ENCODE measurements at places on chromosomes 3 and 15.

DNA sequence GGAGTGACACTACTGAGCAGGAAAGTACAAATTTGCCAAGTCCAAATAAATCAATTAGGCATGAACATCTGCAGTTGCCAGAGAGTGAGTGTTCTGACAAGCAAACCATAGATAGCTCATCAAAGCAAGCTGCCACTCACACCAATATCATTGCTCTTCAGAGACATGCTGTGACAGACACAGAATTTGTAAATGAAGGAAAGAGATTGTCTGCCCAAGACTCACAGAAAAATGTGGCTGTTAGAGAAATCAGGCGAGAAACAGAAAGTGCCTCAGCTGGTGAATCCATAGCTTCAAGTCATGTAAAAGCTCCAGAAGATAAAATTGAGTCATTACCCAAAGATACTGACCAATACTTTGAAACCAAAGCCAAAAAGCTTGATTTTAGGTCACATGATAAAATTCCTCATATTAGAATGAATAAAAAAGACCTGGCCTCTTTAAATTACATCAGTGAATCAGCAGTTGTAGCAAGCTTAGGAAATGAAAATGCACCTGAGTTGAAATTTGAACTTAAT, 50.8 kb downstream of the CRYBG3 start:
- DNase-seq, result no peak

DNA sequence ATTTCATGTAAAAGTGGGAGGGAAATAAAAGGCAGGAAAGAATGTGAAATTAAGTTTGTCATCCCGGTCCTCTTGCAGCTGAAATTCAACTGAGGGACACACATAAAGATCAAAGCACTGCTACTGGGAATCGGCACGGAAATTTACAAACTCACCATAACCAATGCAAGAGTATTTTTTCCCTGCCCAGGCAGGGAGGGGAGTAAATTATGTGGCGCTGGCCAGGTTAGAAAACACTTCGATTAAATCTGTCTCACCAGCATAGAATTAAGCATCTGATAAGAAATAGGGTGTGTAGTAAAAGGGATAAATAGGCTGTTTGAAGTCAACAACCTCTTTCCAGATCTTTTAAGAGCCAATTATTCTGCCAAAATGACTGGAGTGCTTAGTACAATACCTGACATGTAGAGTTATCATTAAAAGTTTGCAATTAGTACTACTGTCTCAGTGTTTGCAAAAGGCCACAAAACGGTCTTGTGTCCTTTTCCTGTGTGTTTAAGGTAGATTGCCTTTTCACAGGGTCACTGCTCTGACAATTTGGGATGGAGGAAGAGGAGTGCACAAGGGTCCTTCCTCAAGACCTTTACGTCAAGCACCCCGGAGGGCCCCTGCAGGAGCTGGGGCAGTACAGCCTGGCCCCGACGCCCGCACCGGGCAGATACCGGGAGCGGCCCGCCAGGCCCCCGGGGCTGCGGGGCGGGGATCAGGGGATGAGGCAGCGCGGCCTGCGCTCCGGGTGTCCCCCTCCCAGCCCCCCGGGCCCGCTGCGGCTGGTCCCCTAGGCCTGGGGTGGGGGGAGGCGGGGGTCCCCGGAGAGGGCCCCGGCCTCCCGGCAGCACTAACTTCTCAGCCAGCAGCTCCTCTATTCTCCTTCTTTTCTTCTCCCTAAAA, 651 bp downstream of the UBA3 start:
- DNase-seq, result no peak

- no peak for DNase-seq
These were observed 84.6 kb downstream of the REC114 start for GRCh38 chr15:73527598-73527997.

GRCh38 chr15:44711096-44711742, at the start of the genes B2M and PATL2:
B2M (plus strand) TSS chr15:44711517; CDS start chr15:44711547, 30 bp downstream.
PATL2 (minus strand) TSS chr15:44711323; CDS start chr15:44676490, 34,833 bp downstream.
- peak; percentile 97 for DNase-seq

- no peak for DNase-seq
These were observed 61.1 kb downstream of the ST3GAL6 start for GRCh38 chr3:98824256-98824655.

- DNase-seq, result no peak
These were observed 48.3 kb upstream of the IQSEC1 start for GRCh38 chr3:13121553-13122001.

DNA sequence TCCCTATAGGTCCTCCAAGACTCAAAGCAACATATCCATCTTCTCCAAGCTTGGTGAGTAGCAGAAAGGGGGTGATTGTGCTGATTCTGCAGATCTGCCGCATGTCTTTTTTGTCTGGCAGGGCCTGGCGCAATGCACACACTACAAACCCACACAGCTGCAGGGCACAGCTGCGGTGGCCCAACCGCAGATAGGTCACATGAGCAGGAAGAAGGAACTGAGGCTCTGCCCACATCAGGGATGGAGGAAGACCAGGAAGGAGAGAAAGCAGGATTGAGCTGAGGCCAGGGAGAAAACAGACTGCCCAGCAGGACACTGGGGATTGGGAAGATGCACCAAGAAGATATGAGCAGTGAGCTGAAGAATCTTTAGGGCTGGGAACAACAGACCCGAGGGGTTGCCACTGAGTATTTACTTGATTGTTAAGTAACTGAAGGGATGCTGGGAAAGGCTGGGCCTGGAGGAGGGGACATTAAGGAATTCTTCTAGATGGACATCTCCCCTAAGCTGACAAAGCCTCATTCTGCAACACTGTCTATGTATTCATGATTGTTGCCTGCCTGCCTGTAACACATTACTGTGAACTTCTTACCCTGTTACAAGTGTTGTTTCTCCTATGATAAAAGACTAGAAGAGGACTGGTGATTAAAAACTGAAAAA, 126.7 kb downstream of the MYLK start:
- no peak for DNase-seq

- DNase-seq, result no peak
These were observed 200.3 kb downstream of the ADAMTS17 start for GRCh38 chr15:100141311-100142001.

DNA sequence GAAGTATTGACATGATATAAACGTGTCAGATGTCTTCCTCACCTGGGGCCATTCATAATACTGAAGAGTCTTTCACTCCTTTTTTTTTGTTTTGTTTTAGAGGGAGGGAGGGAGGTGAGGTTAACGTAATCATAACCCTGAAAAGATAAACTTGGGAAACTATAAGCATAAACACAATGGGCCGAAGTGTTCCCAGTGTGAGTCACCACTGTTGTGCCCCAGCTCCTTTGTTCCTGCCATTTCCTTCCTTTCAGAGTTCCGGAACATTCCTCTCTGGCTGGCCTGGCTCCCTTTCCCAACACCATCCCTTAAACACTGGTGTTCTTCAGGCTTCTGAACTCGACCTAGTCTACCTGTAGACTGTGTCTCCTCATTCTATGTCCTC, 18.6 kb downstream of the PLD1 start:
- DNase-seq, result no peak

GRCh38 chr3:28651159-28651558, 302.5 kb upstream of the AZI2 start:
- no peak for DNase-seq

GRCh38 chr15:45669422-45669821, 34.6 kb downstream of the SQOR start:
- DNase-seq, result no peak

DNA sequence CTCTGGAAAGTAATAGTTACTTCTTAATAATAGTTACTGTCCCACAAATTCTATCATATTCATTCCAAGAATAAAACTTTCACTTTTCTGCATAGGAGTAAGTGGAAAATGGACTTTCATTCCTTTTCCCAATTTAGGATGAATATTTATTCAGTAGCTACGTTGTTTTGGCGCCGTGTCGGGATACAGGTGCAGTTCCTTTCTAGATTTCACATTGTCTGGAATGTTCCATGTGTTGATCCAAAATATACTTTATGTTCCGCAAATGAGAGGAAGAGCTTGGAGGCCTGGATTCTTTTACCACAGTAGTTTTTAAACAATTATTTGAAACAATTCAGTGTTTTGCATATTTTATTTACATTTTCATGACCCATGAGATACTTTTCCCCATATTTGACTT, 22.8 kb upstream of the PPARG start:
- no peak for DNase-seq
